ENCODE measurements at places on chromosomes 16 and 17. TPM values are rescaled to one million over a fixed set of nuclear protein-coding genes. Genes with fewer than 3 reads are reported as not detected.
A peak's percentile ranks its signal among the peaks of the same experiment; 100 is the strongest.

KRT20 gene
- not detected for total RNA-seq

- H3K4me3 ChIP-seq: peak overlapping the region; percentile 86
- peak overlapping the region; percentile 48 for H3K27ac ChIP-seq
- H3K4me1 ChIP-seq: peaks cover 18% of the 10 kb centered on the region
Measured at GRCh38 chr16:1351215-1351581, 480 bp downstream of the TSR3 start.

GRCh38 chr16:54505549-54506213 is 219.1 kb upstream of the IRX3 start:
- peaks cover 9% of the 10 kb centered on the region for H3K27me3 ChIP-seq
- H3K4me3 ChIP-seq: no peak overlapping the region
- H3K27ac ChIP-seq: no peak overlapping the region
- H3K4me1 ChIP-seq: no peaks in the 10 kb centered on the region

DNA sequence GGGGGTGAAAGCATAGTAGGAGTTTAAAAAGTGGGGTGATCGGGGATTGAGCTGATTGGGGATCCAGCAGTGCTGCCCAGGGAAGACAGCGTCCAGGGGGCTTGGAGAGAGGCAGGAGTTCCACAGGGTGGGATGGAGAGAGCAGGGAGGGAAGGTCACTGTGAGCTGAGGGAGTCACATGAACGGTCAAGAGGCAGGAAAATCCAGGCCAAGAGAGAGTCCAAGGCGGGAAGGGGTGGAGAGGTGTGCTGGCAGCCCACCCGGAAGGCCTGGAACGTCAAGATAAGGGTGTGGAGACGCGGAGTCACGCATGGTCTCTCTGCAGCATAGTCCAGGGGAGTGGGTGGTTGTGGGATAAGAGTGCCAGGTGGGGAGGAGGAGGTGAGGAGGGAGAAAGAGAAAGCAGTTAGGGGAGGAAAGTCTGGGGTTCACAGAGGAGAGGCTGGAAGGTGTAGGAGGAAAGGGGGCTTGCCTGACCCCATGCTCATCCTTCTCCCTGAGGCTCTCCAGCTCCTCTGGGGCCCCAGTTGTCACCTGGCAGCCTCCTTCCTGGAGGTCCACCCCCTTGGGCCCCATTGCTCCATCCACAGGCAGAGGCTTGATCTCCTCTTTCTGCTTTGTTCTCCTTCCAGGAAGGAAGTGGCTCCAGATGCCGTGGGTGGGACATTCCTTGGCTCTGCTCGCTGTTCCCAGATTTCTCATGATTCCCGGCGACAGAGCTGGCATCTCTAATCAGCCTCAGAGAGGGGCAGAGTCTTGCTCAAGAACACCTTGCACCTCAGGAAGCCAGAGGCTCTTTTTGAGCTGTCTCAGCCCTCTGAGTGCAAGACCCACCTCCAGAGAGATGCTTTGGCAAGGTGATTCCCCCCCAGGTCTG is 28.7 kb downstream of the CCR7 start:
- H3K27me3 ChIP-seq: no peaks in the 10 kb centered on the region
- peak overlapping the region; percentile 56 for H3K27ac ChIP-seq
- peaks cover 94% of the 10 kb centered on the region for H3K4me1 ChIP-seq
- no peak for DNase-seq
- H3K4me3 ChIP-seq: peak overlapping the region; percentile 1
- peaks cover 19% of the 10 kb centered on the region for H3K36me3 ChIP-seq

DNA sequence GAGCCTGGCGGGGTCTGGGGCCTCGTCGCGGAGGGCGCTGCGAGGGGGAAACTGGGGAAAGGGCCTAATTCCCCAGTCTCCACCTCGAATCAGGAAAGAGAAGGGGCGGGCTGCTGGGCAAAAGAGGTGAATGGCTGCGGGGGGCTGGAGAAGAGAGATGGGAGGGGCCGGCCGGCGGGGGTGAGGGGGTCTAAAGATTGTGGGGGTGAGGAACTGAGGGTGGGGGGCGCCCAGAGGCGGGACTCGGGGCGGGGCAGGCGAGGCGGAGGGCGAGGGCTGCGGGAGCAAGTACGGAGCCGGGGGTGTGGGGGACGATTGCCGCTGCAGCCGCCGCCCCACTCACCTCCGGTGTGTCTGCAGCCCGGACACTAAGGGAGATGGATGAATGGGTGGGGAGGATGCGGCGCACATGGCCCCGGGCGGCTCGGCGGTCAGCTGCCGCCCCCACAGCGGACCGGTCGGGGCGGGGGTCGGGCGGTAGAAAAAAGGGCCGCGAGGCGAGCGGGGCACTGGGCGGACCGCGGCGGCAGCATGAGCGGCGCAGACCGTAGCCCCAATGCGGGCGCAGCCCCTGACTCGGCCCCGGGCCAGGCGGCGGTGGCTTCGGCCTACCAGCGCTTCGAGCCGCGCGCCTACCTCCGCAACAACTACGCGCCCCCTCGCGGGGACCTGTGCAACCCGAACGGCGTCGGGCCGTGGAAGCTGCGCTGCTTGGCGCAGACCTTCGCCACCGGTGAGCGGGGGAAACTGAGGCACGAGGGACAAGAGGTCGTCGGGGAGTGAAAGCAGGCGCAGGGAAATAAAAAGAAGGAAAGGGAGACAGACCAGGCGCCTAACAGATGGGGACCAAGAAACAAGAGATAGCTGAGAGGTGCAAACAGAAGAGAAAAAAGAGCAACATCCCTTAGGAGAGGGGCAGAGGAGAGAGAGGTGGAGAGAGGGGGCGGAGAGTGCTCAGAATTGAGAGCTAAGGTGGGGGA is at the start of gene PNMT:
PNMT (plus strand) TSS at position 509 of the 980 bp plus-strand sequence; CDS start at position 532, 23 bp downstream.
- H3K4me1 ChIP-seq: peaks cover 7% of the 10 kb centered on the region
- peaks cover 28% of the 10 kb centered on the region for H3K27me3 ChIP-seq
- peak within 1 kb of the TSS; percentile 29 for H3K27ac ChIP-seq
- peaks cover 4% of the 10 kb centered on the region for H3K36me3 ChIP-seq

- DNase-seq: no peak
- no peaks in the 10 kb centered on the region for H3K4me1 ChIP-seq
- peak overlapping the region; percentile 86 for H3K4me3 ChIP-seq
- peaks cover 1% of the 10 kb centered on the region for H3K27me3 ChIP-seq
Measured at GRCh38 chr16:89052890-89053724, 40.5 kb upstream of the ACSF3 start.

CD300LF gene
- not detected for total RNA-seq

DNA sequence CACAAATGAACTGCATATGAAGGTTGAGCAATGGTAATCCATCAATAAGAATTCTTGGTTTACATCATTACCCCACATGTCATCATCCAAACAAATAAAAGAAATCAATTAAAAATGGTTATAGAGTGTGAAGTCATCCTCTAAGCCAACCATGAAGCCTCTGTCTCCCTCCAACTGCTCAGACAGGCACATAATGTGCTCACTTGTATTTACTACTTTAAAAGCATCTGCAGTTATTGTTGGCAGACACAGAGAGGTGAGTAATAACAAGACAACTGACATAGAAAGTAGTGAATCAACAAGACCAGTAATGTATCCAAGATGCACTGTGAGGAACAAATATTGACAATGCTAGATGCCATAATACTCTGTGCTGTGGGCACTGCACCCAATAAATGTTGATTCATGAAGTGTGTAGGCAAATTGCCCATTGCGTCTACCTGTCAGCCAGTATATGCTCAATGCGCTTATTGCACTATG is 20.0 kb downstream of the ADAMTS18 start:
- H3K36me3 ChIP-seq: no peaks in the 10 kb centered on the region
- H3K4me1 ChIP-seq: no peaks in the 10 kb centered on the region
- no peak overlapping the region for H3K4me3 ChIP-seq
- no peak for DNase-seq
